ENCODE measurements at places on chromosomes 4 and X.

DNA sequence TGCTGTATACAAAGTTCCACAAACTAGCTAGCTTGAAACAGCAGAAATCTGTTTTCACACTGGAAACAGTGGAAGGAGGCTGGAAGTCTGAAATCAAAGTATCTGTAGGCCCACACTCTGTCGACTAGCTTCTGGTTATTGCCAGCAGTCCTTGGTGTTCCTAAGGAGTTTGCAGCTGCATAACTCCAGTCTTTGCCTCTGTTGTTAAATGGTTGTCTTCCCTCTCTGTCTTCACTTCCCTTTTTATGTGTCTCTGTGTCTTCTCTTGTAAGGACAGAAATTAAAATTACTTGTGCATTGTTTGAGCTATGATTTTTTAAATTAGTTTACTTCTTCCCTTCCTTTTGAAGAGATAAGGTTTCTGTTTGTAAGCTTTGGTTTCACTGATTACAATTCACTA lies 8.2 kb downstream of the MTHFD2L start:
- no peak for DNase-seq

DNA sequence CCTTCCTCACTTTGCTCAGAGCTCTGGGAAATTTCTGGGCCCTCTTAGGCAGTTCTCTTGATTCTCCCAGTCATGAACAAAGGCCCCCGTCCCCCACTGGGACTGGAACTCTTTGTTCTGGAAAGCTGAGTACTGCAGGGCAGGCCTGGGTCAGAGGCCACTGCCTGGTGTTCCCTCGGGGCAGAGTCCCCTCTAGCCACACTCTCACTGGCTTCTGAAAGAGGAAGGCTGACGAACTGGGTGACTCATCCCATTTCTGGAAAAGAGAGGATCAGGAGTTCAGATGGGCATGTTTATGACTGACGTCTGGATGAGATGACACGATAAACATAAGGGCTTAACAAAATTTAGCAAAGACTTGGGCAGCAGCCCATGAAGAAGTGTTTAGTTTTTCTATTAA lies 47.7 kb downstream of the DDX3X start:
- no peak for DNase-seq

GRCh38 chr4:154503598-154503997 lies 12.0 kb upstream of the DCHS2 start:
- no peak for DNase-seq

- DNase-seq, result no peak
These were observed 66.3 kb upstream of the C1QTNF7 start for GRCh38 chr4:15361529-15361928.

- DNase-seq, result no peak
These were observed 210.9 kb upstream of the FAM241A start for GRCh38 chr4:111934314-111934713.

- no peak for DNase-seq
These were observed 442.0 kb upstream of the ADGRL3 start for GRCh38 chr4:60757986-60758680.

DNA sequence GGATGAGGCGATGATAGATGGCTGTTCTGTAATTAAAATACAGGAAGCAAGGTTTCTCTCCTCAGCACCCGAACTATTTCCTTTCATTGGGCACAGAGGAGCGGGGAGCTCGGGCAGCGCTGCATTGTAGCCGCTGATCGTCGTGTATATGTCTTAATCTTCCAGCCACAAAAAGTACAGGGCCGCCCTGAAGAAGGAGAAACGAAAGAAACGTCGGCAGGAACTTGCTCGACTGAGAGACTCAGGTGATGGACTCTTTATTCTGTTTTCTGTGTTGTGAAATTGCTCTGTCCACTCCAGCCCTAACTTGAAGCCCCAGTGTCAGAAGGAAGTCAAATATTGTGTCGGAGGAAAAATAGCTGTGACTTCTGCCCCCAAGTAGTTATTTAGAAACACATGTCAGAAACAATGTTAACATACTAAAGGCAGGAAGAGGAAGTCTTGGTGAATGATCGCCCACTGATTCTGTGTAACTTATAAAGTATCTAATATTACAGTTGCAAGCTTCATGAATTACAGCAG lies 546 bp downstream of the ZRSR2 start:
- no peak for DNase-seq

DNA sequence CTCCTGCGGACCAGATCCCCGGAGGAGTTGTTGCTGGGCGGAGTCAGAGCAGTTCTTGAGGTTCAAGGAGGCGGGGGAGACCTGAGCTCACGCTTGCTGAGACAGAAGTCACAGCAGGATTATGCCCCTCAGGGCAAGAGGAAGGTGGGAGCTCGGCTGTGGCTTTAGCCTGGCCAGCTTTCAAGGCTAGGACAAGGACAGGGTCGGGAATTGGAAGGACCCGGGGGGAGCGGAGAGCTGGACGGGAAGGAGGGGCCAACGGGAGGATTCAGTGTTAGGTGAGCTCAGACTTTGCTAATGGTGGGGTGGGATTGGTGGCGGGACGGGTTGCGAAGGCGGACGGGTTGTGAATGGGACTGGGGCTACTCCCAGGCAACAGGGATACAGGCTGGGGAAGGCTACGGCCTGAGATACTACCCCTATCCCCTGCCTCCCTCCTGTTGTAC lies at the start of gene RIBC1:
RIBC1 (plus strand) TSS at position 13 of the 446 bp plus-strand sequence. CDS start 3,404 bp downstream, outside the sequence.
- DNase-seq, result no peak
